ENCODE measurements at places on chromosomes 3 and 15. TPM values are rescaled to one million over a fixed set of nuclear protein-coding genes. Genes with fewer than 3 reads are reported as not detected.

ATOSA gene
- total RNA-seq: 16.6 TPM

RETNLB gene
- total RNA-seq: not detected

- no peak for DNase-seq
Observed at GRCh38 chr3:116553355-116553754, 108.1 kb upstream of the LSAMP start.

- DNase-seq: peak; percentile 54
Observed at GRCh38 chr3:31610700-31611275, 78.1 kb downstream of the STT3B start.

DNA sequence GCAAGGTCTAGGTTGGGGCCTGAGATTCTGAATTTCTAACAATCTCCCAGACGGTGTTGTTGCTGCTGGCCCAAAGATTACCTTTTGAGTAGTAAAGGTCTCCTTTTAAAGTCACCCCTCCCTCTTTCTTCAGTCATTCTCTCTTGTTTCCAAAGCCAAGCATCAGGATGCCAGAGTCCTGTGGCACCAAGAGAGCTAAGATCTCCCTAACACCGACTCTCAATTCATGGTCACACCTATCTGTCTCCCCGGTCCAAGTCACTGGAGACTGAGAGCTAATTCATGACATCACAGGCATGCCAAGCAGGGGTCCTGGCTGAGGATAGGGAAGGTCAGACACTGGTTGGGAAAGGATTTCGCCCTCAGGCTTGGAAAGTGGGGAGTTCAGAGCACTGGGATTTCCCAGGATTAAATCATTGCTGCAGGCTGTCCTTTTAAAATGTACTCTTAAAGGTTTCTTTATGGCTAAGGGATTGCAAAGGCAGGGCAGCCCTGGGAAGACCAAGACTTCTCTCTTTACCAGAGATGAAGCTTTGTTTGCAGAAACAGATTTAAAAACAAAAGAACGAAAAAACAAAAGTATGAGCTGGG, 7.3 kb downstream of the SHOX2 start:
- no peak for DNase-seq

DNA sequence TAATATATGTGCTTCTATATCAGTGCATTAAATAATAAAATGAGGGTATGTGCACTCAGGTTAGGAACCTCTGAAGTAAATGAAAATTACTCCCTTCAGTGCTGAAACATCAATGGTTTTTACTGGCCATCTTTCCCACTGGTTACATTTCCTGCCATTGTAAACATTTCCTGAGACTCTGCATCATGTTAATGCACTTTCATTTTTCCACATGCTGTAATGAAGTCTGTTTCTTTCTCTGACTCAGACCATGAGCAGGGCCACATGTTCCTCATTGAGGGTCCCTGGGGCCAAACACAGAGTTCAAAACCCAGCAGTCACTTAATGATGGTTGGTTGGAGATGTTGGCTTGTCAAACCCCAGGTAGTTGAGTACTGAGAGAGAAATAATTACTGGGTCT, 15.3 kb downstream of the FAM3D start:
- DNase-seq: no peak

- peak; percentile 20 for DNase-seq
Observed at GRCh38 chr3:138323971-138324370, 5.7 kb downstream of the NME9 start.

All from bronchial epithelial cell (primary cell).